ENCODE measurements at places on chromosomes 2 and 18.
A peak's percentile ranks its signal among the peaks of the same experiment; 100 is the strongest.

- DNase-seq: no peak
Measured at GRCh38 chr2:120210270-120210693, 12.9 kb downstream of the TMEM185B start.

- DNase-seq: no peak
Measured at GRCh38 chr2:105144152-105144940, 97.2 kb upstream of the GPR45 start.

DNA sequence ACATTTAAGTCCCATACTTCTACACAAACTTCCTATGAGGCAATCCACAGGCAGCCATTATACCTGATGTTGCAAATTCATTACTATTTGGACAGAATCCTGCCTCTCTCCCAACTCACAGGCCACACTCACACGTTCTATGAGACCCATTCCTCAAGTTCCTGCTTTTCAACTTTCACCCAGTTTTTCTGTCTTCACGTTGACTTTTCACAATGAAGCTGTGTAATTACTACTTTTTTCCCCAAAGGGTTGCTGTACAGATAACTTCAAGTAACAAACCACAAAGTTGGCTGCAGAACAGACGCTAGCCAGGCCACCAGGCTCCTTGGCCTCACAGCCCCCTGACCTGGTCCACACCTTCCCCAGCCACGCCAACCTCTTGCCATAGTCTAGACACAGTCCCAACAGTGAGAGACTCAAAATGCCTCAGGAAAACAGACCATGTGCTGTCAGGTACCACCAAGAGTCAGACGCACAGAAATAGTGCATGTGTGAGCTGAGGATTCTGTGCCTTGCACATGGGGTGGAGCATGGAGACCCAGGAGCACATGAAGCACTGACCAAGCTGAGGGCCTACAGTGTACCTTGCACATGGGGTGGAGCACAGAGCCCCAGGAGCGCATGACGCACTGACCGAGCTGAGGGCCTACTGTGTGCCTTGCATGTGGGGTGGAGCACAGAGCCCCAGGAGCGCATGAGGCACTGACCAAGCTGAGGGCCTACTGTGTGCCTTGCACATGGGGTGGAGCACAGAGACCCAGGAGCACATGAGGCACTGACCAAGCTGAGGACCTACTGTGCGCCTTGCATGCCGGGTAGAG, 61.0 kb downstream of the EIPR1 start:
- DNase-seq: no peak

DNA sequence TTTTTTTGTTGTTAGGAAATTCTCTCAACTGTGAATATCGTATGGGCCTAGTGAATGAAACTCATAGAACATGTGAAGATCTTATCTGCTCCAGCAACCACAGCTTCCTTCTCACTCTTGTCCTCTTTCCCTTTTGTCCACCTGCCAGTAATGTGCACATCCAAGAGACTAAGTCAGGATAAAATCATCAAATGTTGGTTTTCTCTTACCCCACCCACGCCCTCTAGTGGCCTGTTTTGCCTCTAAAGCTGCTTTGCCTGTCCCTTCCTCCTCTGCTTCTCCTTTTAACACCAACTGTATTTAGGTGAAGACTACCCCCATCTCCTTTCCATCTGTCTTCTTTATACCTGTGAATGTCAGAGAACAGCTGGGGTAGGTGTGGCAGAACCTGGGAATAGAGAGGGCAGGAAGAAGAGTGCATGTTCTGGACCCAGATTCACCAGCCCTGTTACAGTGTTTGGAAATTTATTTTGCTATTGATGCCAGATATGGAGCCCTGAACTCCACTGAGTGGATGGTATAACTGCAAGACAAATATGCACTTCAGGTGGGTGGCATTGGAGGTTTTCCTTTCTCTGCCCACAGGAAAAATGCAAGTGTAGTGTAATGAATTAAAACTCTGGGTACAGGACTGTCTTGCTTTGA, 8.4 kb upstream of the MGAT5 start:
- DNase-seq: peak; percentile 66

GRCh38 chr18:50281972-50282520, 723 bp upstream of the MBD1 start:
- DNase-seq: no peak

GRCh38 chr2:233857511-233858141, 3.3 kb upstream of the HJURP start:
- DNase-seq: no peak

DNA sequence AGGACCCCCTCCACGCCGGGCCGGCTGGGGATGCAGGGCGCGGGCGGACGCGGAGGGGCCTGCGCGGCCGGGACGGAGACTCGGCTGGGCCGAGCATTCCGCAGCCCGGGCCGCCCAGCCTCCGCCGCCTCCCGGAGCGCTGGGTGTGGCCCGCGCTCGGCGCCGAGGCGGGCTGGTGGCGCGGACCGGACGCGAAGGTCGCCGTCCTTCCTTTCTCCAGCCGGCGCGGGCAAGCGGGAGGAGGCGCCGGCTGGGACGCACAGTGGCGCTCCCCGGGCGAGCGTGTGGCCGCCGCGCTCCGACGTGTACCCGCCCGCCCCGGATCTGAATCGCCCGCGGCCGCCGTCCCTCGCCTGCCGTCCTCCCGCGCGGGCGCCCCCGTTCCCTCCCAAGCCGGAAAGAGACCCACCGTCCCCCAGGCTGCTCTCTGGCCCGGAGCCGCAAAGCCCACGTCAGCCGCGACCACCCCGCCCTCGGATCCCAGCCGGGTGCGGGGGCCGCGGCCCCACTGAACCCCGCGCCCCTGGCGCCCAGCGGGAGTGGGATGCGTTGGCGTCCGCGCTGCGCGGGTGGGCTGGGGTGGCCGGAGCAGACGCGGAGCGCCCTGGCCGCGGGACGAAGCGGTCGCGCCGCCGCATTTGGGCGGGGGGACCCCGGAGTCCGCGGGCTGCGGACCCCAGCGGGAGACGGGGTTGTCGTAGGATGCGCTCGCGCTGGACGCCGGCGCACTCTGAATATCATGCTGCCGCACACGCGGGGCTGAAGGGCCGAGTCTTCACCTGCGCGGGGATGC, 634 bp downstream of the SPATS2L start:
- peak; percentile 55 for DNase-seq

- no peak for DNase-seq
Measured at GRCh38 chr2:102652126-102652525, 32.8 kb downstream of the SLC9A2 start.

GRCh38 chr2:86045541-86045940, 60.1 kb downstream of the POLR1A start:
- DNase-seq: no peak

DNA sequence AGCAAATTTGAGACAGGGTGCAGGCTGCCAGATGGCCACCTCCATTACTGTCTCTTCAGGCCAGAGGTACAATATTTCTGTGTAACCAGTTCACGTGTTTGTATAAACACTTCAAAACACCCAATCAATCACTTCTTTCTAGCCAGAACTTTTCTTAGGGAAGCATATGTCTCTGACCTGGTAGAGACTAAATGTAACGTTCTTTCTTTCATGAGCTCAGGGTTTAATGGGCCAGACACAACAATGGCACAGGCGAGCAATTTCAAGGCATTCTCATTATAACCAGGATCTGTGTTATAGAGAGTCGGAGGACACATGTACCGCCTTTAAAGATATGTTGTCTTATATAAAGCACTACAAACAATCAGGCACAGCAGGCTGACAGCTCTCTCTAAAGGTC, 1846.4 kb upstream of the PIK3C3 start:
- no peak for DNase-seq

GRCh38 chr18:79819064-79819967, 21.6 kb downstream of the KCNG2 start:
- no peak for DNase-seq

GRCh38 chr18:7488571-7488970, 78.5 kb upstream of the PTPRM start:
- DNase-seq: no peak

GRCh38 chr2:198546122-198546521, 741.7 kb downstream of the PLCL1 start:
- DNase-seq: no peak

GRCh38 chr18:35118641-35119040, 77.4 kb downstream of the MAPRE2 start:
- no peak for DNase-seq

GRCh38 chr18:3610813-3611212, 160.8 kb downstream of the TGIF1 start:
- peak; percentile 23 for DNase-seq

All from HCEC 1CT (cell line).